Calu3 (cell line): ENCODE measurements at places on chromosomes 2 and 18. TPM values are rescaled to one million over a fixed set of nuclear protein-coding genes. Genes with fewer than 3 reads are reported as not detected.
A peak's percentile ranks its signal among the peaks of the same experiment; 100 is the strongest.

The KLHL29 gene
- 11.9 and 12.4 TPM in 2 replicates for total RNA-seq

The SPP2 gene
- not detected in 2 replicates for total RNA-seq

The CENPO gene
- 38.9 and 43.1 TPM in 2 replicates for total RNA-seq

DNA sequence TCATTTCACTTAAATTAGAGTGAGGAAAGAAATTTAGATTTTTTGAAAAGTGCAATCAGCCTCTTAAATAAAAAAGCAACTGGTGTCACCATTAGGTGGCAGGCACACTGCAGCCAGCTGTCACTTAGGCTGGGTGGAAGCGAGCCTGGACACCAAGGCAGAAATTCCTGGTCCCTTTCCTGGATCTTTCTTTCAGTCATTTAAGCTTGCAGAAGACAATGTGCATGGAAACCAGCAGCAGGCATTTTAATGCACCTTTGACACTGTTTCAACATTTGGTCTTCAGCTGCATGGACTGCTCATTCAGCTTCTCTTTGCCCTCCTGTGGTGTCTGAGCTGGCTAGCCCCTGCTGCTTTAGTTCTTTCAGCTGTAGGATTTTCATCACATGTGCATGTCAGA, 61.0 kb downstream of the AQP4 start:
- no peak overlapping the region for H3K4me3 ChIP-seq
- peak; percentile 23 for DNase-seq
- no peak overlapping the region for H3K27ac ChIP-seq
- peaks cover 11% of the 10 kb centered on the region for H3K4me1 ChIP-seq
- no peaks in the 10 kb centered on the region for H3K27me3 ChIP-seq

- H3K36me3 ChIP-seq, result no peaks in the 10 kb centered on the region
- no peak for DNase-seq
- no peaks in the 10 kb centered on the region for H3K4me1 ChIP-seq
- H3K4me3 ChIP-seq, result no peak overlapping the region
- H3K27me3 ChIP-seq, result peaks cover 85% of the 10 kb centered on the region
These were observed 119.5 kb upstream of the LMAN1 start for GRCh38 chr18:59478591-59478990.

DNA sequence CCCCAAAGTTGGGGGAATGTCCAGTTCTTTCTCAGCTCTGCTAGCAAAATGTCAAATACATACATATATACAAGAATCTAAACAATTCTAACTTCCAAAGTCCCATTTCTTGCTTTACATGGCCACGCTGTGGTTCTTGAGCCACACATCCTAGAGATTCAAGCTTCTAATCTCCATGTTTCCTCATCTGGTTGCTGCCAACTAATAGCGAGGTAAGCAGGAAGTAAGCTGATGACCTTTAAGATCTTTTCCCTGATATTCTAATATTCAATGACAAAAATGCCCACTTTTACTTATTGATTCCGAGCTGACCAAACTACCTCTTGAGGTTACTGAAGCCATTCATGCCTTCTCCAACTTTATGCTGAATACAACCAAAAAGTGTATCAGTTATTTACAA, 3.3 kb downstream of the VPS54 start:
- no peak overlapping the region for H3K4me3 ChIP-seq
- no peaks in the 10 kb centered on the region for H3K27me3 ChIP-seq
- peaks cover 35% of the 10 kb centered on the region for H3K4me1 ChIP-seq
- peaks cover 27% of the 10 kb centered on the region for H3K36me3 ChIP-seq

- DNase-seq, result no peak
- H3K4me1 ChIP-seq, result peaks cover 17% of the 10 kb centered on the region
- no peaks in the 10 kb centered on the region for H3K27me3 ChIP-seq
- peaks cover 30% of the 10 kb centered on the region for H3K36me3 ChIP-seq
These were observed 2.9 kb upstream of the SFXN5 start for GRCh38 chr2:73074110-73075069.
